ENCODE measurements at places on chromosomes 1 and 21.

GRCh38 chr1:200153277-200154055 is 126.0 kb downstream of the NR5A2 start:
- DNase-seq = no peak

GRCh38 chr1:65629788-65630187 is 162.9 kb upstream of the PDE4B start:
- no peak for DNase-seq

DNA sequence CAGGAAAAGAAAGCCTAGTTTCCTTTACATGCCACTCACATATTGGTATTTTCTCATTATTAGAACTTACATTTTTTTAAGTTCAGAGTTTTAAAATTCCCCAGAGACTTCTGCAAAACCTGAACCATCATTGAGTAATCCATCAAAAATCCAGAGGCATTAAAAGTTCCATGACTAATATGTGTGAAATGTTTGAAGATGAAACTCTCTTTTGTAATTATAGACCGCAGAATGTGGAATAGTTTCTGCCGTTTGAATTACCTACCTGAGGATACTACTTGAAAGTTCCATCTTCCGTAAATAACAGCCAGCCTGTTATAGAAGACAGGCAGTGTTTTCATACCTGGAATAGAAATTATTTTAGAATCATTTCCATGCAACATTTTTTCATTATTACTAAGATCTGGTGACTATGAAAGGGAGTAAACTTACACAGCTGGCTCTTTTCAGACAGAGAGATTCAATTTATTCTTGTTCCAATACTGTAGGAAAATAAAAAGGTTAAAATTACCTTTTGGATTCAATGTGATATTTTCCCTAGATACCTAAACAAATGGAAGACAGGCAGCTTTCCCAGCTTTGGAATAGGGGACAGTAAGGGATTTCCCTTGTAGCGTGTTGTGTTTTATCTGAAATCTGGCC is 131.4 kb downstream of the ST6GALNAC5 start:
- no peak for DNase-seq

DNA sequence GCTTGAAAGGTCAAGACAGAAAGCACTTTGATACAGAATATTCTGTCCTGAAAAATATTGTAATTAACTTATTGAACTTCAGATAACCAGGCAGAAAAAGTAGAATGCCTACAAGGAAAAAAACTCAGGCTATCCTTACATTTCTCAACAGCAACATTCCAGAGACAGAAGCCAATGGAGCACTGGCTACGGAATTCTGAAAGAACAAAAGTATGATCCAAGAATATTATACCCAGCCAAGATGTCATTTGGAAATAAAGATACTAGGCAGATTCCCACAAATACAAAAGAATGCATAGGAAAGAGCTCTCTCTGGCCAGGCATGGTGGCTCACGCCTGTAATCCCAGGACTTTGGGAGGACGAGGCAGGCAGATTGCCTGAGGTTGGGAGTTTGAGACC is 5.8 kb upstream of the PPT1 start:
- no peak for DNase-seq
